ENCODE measurements at places on chromosomes 13 and 19. TPM values are rescaled to one million over a fixed set of nuclear protein-coding genes. Genes with fewer than 3 reads are reported as not detected.

DNA sequence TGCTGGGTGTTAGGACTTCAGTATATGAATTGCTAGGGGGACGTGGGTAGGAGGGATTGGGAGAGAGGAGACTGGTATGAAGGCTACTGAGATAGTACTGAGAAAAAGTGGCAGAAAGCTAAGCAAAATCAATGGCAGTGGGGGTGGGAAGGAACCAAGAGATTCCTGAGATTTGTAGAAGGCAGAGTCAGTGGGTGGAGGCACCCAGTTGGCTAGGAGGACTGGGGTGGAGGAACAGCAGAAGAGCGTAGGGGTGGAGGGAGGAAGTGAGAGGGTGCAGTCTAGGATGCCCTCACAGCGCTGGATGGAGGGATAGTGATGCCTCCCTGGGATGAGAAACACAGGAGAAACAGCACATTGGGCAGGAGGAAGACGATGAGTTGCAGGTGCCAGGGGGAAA, 5.6 kb upstream of the MEDAG start:
- peaks cover 1% of the 10 kb centered on the region for H3K36me3 ChIP-seq
- H3K27me3 ChIP-seq, result peaks cover 48% of the 10 kb centered on the region
- no peak for DNase-seq
- H3K4me1 ChIP-seq, result peaks cover 11% of the 10 kb centered on the region
- H3K27ac ChIP-seq, result no peak overlapping the region
- H3K4me3 ChIP-seq, result no peak overlapping the region

DNA sequence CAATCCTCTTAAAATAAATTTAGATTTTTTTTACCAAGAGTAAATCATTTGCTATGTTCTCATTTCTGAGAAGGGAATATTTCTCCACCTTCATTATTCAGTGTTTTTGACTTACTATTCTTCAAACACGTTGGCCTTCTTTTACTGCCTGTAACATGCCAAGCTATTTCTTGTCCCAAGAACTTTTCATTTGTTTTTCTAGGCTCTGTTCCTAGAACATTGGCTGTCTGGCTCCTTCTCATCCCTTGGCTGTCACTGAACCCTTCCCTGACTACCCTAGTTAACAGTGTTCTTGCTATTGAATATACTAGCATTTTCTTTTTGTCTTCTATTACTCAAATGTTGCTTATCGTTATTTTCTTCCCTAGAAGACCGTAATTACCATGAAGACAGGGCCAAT, 248.1 kb downstream of the ITGBL1 start:
- H3K36me3 ChIP-seq, result no peaks in the 10 kb centered on the region
- H3K27ac ChIP-seq, result no peak overlapping the region
- DNase-seq, result no peak
- no peak overlapping the region for H3K4me3 ChIP-seq

DNA sequence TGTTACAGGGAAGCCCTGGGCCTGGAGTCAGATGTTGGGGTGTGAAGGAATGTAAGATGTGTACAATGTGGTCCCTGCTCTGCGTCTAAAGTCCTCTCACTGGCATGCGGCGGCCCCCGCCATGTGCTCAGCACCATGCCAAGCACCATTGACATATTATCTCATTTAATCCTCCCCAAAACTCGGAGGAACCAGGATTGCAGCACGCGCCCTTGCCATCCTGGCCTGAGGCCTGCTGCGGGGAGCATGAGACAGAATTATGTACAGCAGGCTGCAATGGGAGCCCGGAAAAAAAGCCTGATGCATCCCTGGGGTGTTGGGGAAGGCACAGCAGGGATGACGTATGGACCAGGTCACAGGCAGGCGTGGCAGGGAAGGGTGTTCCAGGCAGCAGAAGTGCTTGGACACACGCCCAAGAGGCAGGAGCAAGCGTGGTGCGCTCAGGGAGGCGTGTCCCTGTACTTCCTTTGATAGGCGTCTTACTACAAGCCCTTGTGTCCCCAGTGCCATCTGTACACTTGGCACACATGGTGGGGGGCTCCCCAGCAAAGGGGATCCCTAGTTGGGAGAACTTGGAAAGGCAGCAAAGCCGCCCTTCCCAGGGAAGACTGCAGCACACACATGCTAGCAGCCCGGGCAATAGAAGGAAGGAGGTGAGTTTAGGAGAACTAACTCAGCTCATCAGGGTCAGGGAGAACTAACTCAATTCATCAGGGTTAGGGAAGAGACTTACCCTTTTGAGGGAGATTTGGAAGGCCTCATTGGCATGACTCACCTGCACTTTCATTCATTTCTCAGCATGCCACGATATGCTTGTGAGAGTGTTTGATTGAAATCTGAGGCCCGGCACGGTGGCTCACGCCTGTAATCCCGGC, 3.4 kb downstream of the EVI5L start:
- peaks cover 2% of the 10 kb centered on the region for H3K27me3 ChIP-seq
- no peaks in the 10 kb centered on the region for H3K36me3 ChIP-seq
- H3K4me3 ChIP-seq, result no peak overlapping the region
- peaks cover 15% of the 10 kb centered on the region for H3K4me1 ChIP-seq

GRCh38 chr13:28488376-28489005, 6.4 kb downstream of the FLT1 start:
- H3K4me1 ChIP-seq, result peaks cover 16% of the 10 kb centered on the region
- peaks cover 37% of the 10 kb centered on the region for H3K27me3 ChIP-seq
- DNase-seq, result no peak
- H3K4me3 ChIP-seq, result no peak overlapping the region
- peaks cover 6% of the 10 kb centered on the region for H3K36me3 ChIP-seq

DNA sequence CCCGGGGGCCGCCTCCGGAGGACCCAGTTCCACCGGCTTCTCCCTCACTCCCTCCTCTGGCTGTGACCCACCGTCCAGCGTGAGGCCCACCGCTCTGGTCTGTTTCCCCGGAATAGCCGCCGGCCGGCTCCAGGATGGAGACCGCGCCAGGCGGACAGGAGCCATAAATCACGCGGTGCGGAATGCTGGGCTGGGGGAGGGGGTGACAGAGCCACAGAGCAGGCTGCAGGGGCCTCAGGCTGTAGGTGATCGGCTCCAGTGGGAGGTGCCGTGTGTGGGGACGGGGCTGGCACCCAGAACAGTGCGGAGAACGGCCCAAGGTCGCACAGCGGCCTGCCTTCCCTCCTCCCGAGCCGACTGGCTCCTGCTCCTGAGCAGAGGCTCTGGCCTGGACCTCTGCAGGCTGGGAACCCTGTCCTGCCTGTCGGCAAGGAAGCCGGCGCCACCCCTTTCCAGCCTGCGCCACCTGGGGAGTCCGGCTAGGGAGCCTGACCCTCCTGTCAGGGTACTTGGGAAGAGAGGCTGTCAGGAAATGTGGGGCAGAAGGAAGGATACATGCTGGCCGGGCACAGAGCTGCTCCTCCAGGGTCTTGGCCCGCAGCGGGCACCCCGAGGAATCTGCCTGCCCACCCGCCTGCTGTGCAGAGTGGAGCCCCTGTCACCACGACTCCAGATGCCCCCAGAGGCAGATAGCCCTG, 8.3 kb downstream of the PIAS4 start:
- H3K4me1 ChIP-seq, result no peaks in the 10 kb centered on the region
- H3K27me3 ChIP-seq, result no peaks in the 10 kb centered on the region
- no peak overlapping the region for H3K4me3 ChIP-seq
- no peak for DNase-seq

DNA sequence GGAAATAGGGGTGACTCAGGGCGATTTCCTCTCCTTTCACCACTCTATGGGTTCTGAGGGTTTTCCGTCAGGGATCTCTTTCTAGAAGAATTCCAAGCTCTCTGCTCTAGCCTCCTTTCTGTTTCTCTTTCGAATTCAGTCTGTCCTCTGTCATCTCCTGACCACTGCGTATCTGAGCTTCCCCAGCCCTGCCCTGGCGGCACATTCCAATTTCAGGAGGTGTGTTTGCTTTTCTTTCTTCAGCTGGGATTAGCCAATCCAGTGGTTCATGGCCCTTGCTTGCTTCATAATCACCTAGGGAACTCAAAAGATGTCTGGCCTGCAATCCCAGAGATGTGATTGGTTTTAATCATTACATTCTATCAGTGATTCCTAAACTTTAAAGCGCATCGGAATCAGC, 9.4 kb downstream of the IFNL2 start:
- no peak overlapping the region for H3K4me3 ChIP-seq
- peaks cover 22% of the 10 kb centered on the region for H3K27me3 ChIP-seq

- H3K27me3 ChIP-seq, result peaks cover 36% of the 10 kb centered on the region
- no peak overlapping the region for H3K4me3 ChIP-seq
- DNase-seq, result no peak
- no peaks in the 10 kb centered on the region for H3K36me3 ChIP-seq
- H3K4me1 ChIP-seq, result peaks cover 4% of the 10 kb centered on the region
Observed at GRCh38 chr13:20696073-20696472, 7.4 kb upstream of the IL17D start.

- no peak overlapping the region for H3K4me3 ChIP-seq
- no peak overlapping the region for H3K27ac ChIP-seq
- H3K4me1 ChIP-seq, result peaks cover 10% of the 10 kb centered on the region
- no peaks in the 10 kb centered on the region for H3K27me3 ChIP-seq
- peaks cover 3% of the 10 kb centered on the region for H3K36me3 ChIP-seq
Observed at GRCh38 chr19:10227026-10227971, 3.8 kb downstream of the S1PR2 start.

GRCh38 chr19:56155124-56155687, 14.1 kb downstream of the ZNF444 start:
- no peaks in the 10 kb centered on the region for H3K27me3 ChIP-seq
- H3K36me3 ChIP-seq, result peaks cover 16% of the 10 kb centered on the region
- H3K4me1 ChIP-seq, result peaks cover 14% of the 10 kb centered on the region
- no peak overlapping the region for H3K4me3 ChIP-seq

GRCh38 chr13:21237081-21237480, 60.6 kb downstream of the MRPL57 start:
- H3K4me1 ChIP-seq, result peaks cover 16% of the 10 kb centered on the region
- H3K36me3 ChIP-seq, result peaks cover 1% of the 10 kb centered on the region
- no peak overlapping the region for H3K4me3 ChIP-seq
- DNase-seq, result no peak
- H3K27ac ChIP-seq, result no peak overlapping the region

- H3K4me3 ChIP-seq, result no peak overlapping the region
- H3K4me1 ChIP-seq, result no peaks in the 10 kb centered on the region
- no peak overlapping the region for H3K27ac ChIP-seq
- no peak for DNase-seq
Observed at GRCh38 chr13:76790526-76790925, 95.7 kb downstream of the KCTD12 start.

- no peak overlapping the region for H3K4me3 ChIP-seq
- peak; percentile 70 for DNase-seq
- no peaks in the 10 kb centered on the region for H3K4me1 ChIP-seq
- no peak overlapping the region for H3K27ac ChIP-seq
Observed at GRCh38 chr13:113951246-113951999, 22.5 kb downstream of the C13orf46 start.

GRCh38 chr19:46197314-46198070, 32.0 kb upstream of the IGFL1 start:
- peaks cover 29% of the 10 kb centered on the region for H3K27me3 ChIP-seq
- H3K4me3 ChIP-seq, result no peak overlapping the region
- no peaks in the 10 kb centered on the region for H3K36me3 ChIP-seq
- H3K27ac ChIP-seq, result no peak overlapping the region
- H3K4me1 ChIP-seq, result no peaks in the 10 kb centered on the region
- no peak for DNase-seq

DNA sequence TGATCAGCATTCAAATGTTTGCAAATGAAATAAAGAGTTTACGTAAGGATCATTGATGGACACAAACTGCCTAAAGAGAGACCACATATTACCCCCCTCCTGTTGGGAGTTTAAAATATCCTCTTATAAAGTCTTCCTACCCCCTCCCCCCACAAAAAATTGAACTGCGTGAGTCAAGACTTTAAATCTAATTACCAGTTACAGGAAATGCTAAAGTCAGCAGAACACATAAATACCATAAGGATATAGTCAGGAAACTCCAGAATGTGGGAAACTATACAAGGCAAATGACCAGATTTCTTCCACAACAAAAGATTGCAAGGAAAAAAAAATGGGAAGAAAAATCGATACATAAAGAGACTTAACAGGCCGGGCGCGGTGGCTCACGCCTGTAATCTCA, 44.4 kb upstream of the FARP1 start:
- H3K36me3 ChIP-seq, result no peaks in the 10 kb centered on the region
- H3K4me1 ChIP-seq, result no peaks in the 10 kb centered on the region
- H3K27ac ChIP-seq, result no peak overlapping the region
- no peak for DNase-seq

GRCh38 chr13:110158226-110158625, 148.7 kb downstream of the COL4A1 start:
- no peak overlapping the region for H3K27ac ChIP-seq
- H3K4me1 ChIP-seq, result no peaks in the 10 kb centered on the region
- H3K36me3 ChIP-seq, result no peaks in the 10 kb centered on the region
- no peak for DNase-seq

DNA sequence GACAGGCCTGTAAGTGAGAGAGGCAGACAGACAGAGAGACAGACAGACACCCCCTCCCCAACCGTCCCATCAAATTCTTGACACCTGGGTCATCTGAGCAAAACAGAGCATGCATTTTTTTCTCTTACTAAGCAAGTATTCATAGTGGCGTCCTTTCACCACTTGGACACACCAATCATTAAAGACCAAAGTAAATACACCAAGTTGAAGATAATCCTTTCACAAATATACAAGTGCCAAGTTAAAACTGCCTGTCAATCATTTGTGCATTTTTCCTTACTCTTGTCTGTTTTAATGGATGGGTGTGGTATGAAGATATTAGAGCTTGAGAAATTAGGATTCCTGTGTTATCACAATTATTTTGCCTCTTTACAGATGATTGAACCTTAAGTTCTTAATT, 337.3 kb downstream of the ATP8A2 start:
- peaks cover 19% of the 10 kb centered on the region for H3K27me3 ChIP-seq
- no peaks in the 10 kb centered on the region for H3K4me1 ChIP-seq
- H3K27ac ChIP-seq, result no peak overlapping the region
- no peaks in the 10 kb centered on the region for H3K36me3 ChIP-seq
- no peak for DNase-seq
- H3K4me3 ChIP-seq, result no peak overlapping the region

- H3K4me1 ChIP-seq, result peaks cover 12% of the 10 kb centered on the region
- H3K36me3 ChIP-seq, result no peaks in the 10 kb centered on the region
- no peak overlapping the region for H3K4me3 ChIP-seq
Observed at GRCh38 chr19:3285647-3286176, 61.3 kb downstream of the CELF5 start.

GRCh38 chr19:29550896-29551295, 25.1 kb downstream of the VSTM2B start:
- no peak overlapping the region for H3K4me3 ChIP-seq
- H3K27ac ChIP-seq, result no peak overlapping the region
- H3K4me1 ChIP-seq, result no peaks in the 10 kb centered on the region
- H3K27me3 ChIP-seq, result peaks cover 14% of the 10 kb centered on the region
- no peak for DNase-seq

- H3K4me3 ChIP-seq, result no peak overlapping the region
- peaks cover 11% of the 10 kb centered on the region for H3K36me3 ChIP-seq
- H3K27me3 ChIP-seq, result no peaks in the 10 kb centered on the region
- DNase-seq, result no peak
Observed at GRCh38 chr13:51619614-51620013, 35.4 kb downstream of the WDFY2 start.

- H3K36me3 ChIP-seq, result no peaks in the 10 kb centered on the region
- H3K27me3 ChIP-seq, result peaks cover 38% of the 10 kb centered on the region
- H3K4me3 ChIP-seq, result no peak overlapping the region
- H3K27ac ChIP-seq, result no peak overlapping the region
- peaks cover 2% of the 10 kb centered on the region for H3K4me1 ChIP-seq
- DNase-seq, result no peak
Observed at GRCh38 chr13:33349986-33350826, 64.7 kb upstream of the STARD13 start.

Gene C19orf81
- 0.75 TPM for total RNA-seq

Gene CEACAM3
- not detected for total RNA-seq

Gene LEUTX
- total RNA-seq, result not detected

Gene ATP7B
- total RNA-seq, result 0.51 TPM

Gene OLFM2
- 17.3 TPM for total RNA-seq

Gene TJP3
- total RNA-seq, result 5.2 TPM

Gene ZNF571
- 5.9 TPM for total RNA-seq

Measured in activated naive CD8-positive, alpha-beta T cell treated with anti-CD3 and anti-CD28 coated beads, Interleukin-2, amount 10 ng/mL, durations not matched to agents 7 days and 5 days (primary cell).